ENCODE measurements at places on chromosomes 12 and 14.

DNA sequence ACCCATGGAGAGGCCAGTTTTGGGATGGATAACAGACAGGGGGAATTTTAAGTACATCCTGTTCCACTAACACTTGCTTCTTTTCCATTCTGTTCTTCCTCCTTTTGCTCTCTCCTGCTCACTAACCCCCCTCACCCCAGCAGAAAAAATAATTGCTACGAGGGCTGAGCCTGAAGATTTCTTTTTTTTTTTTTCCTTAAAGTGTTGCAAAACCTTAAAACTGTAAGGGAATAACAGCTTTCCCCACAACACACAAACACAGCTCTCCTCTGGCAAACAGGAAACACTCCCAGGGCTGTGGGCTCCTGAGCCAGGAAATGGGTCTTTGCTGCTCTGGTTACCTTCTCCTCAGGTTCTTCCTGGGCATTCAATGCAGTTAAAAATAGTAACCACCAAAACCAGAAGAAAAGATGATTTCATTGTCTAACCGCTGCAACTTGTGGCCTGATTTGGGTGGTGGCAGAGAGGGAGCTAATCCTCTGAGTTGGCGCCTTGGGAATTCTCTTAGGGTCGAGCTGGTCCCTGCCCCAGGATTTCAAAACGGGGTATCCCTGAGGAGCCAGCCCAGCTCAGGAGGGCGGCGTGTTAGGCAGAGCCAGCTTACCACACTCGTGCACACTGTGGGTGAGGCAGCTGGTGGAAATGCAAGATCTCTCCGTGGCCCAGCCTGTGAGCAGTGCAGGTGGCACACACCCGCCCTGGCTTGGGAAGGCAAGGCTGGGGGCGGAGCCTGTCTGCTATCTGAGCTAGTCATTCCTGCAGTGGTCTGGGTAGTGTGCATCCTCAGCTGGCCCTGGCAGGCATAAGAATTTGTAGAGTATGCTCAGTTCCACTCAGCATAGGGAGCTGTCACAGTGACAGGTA lies 17.1 kb upstream of the EMP1 start:
- DNase-seq: peak; percentile 63

DNA sequence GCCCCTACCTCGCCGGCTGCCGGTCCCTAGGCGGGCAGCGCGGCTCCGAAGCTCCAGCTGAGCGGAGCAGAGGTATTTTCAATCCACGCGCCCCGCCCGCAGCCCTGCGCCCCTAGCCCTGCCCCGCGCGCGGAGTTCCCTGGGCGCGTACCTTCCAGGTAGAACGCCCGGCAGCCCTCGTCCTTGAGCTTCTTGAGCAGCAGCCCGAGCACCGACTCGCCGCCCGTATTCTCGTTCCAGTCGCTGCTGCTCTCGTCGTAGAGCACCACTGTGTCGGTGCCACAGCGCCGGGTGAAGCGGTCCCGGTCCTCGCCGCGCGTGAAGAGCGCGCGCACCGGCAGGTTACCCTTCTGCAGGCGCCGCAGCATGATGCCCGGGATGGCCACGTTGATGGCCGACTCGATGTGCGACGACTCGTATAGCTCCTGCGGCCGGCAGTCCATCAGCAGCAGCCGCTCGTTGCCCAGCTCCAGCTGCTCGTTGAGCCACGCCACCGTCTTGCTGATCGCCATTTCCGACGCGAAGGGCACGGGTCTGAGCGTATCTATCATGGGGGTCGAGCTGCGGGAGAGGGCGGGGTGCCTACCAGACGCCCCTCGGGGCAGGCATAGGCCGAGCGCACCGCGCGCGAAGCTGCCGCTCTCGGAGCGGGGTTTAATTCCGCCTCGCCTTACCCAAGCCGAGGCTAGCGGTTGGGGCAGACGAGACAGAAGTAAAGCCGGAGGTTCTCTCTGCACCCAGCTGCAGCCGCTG lies 636 bp downstream of the DUSP6 start:
- peak; percentile 49 for DNase-seq

GRCh38 chr14:100030452-100031153 lies 34.6 kb upstream of the EVL start:
- peak; percentile 90 for DNase-seq

GRCh38 chr12:119665164-119665929 lies 2.6 kb upstream of the PRKAB1 start:
- DNase-seq: no peak

- no peak for DNase-seq
Observed at GRCh38 chr14:22231018-22231417, 358.0 kb downstream of the DAD1 start.

DNA sequence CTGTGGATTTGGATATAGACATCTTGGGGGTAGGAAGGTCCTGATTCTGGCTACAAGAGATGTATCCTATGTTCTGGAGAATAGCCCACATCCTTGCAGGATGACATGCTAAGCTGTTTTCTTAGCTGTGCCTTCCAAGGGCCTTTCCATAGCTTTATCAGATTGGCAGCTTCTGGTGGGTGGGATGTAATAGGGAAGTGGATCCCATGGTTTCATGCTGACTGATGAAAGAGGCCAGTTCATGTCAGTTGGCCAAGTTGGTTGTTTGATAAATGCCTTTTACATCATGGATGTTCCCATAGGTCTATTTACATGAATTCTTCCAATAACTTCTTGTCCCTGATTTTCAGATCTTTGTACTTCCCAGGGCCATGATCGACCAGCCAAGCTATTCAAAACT lies 169.1 kb upstream of the RMST start:
- no peak for DNase-seq

All from EL (cell line).